ENCODE measurements at places on chromosomes 16 and 17.

DNA sequence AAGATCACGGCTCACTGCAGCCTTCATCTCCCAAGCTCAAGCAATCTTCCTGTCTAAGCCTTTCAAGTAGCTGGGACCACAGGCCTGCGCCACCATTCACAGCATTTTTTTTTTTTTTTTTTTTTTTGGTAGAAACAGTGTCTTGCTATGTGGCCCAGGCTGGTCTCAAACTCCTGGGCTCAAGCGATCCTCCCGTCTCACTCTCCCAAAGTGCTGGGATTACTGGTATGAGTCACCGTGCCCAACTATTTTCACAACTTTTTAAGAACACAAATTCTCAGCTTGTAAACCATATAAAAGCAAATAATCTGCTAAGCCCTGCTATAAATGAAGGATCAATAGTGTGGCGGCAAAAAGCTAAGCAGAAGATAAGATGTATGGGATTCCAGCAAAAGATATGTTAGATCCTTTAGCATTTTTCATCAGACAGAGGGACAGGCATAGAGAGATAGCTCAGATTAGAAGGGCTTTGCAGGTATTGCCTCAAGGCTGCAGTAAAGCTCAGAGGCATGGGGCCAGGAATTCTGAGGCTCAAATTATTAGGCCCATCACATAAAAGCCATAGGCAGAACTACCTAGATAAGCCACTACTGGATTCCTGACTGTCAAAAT is 55.1 kb downstream of the EMP2 start:
- DNase-seq, result no peak

GRCh38 chr17:62172492-62173291 is 107.6 kb upstream of the MED13 start:
- no peak for DNase-seq

GRCh38 chr16:72764015-72764654 is 283.8 kb downstream of the ZFHX3 start:
- no peak for DNase-seq

DNA sequence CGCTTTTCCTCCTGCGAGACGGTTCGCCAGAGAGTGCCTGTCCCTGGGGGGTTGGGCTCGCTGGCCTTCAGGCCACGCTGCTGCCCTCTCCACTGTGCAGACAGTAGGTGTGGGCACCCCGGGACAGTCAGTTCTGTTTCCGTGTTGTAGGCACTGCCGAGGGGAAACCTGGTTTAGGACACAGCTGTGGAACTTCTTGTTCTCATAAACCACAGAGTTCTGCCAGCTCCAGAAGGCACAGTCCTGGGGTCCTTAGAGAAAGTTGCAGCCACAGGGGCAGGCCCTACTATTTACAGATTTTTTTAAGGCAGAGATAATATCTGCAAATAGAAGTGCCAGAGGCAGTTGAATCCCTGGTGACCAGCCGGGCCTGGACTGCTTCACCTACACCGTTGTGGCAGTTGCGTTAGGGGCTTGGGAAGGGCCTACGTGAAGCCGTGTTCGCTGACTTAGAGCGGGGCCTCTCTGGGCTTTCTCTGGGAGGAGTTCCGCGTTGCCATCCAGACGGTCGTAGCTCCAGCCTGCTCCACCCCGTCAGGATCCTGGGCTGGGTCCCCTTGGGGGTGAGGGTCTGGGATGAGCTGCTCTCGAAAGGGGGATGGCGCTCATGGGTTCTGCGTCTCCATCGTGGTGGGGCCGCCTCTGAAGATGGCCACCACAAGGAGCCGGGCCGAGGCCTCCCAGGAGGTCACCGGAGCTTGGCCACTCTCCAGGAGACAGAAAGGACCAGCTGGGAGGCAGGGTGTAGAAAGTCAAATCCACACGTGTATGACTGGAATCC is 126.3 kb downstream of the BANP start:
- DNase-seq, result no peak

- DNase-seq, result no peak
These were observed 52.7 kb upstream of the KSR1 start for GRCh38 chr17:27403480-27404005.

- no peak for DNase-seq
These were observed 11.4 kb downstream of the CDR2L start for GRCh38 chr17:74998783-74999182.

All from stimulated activated CD8-positive, alpha-beta memory T cell treated with anti-CD3 and anti-CD28 coated beads, Interleukin-4, amount 100 ng/mL, for 48 hours (primary cell).